Foreskin keratinocyte (primary cell): ENCODE measurements at places on chromosomes 3 and 15.

- DNase-seq, result peak; percentile 32
Observed at GRCh38 chr15:38474155-38474757, 20.3 kb downstream of the FAM98B start.

- no peak for DNase-seq
Observed at GRCh38 chr15:43126356-43126755, 7.0 kb upstream of the TMEM62 start.

GRCh38 chr3:69742391-69742790 is 3.1 kb downstream of the MITF start:
- DNase-seq, result no peak

DNA sequence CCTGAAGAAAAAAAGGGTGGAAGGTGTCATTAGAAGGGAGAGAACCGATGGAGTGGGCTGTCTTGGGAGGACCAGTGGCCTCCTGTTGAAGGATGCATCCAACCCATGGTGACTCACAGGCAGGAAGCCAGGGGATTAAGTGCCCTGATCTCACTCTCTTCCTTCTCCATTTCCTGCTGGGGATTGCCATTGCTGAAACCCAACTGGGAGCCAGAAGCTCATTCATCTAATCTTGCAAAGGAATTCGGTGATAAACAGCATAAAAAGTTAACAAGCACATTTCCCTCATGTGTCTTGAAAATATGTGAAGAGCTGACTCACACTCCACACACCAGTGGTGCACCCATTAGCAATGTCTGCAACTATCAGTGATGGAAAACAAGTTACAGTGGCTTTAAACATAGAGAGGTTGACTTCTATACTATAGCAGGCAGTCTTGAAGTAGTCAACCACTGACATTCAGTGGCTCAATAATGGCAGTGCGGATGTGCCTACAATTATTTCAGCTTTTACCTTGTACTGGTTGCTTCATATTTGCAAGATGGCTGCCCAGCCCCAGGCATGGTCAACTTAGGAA is 12.8 kb upstream of the CSRNP1 start:
- peak; percentile 95 for DNase-seq

DNA sequence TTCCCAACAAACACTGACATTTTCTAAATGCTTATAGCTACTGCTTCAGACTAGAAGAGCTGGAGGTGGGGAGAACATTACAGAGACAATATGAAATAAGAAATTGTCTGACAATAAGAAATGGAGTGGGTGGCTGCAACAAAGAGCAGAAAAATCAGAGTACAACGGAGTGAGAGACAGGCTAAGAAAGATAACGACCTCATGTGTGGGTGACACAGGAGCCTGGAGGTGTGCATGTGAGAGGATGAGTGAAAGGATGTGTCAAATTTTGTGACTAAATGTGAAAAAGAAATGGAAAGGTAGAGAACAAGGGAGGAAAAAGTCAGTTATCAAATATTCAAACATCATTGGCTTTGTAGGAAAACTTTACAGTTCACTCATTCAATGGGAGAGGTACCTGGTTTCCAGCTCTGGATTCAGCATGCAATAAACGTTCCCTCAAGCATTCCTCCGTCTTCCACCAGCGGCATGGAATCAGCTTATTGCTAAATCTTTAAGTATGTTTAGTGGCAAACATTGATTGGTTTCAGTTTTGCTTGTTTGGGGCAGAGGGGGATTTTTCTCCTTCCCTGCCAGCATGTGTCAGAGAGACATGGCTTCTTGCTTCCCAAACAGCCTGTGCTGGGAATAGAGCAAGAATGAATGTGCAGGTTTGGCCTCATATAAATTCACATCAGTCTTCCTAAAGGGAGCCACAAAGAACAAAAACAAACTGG is 103.8 kb upstream of the CHRM5 start:
- no peak for DNase-seq

DNA sequence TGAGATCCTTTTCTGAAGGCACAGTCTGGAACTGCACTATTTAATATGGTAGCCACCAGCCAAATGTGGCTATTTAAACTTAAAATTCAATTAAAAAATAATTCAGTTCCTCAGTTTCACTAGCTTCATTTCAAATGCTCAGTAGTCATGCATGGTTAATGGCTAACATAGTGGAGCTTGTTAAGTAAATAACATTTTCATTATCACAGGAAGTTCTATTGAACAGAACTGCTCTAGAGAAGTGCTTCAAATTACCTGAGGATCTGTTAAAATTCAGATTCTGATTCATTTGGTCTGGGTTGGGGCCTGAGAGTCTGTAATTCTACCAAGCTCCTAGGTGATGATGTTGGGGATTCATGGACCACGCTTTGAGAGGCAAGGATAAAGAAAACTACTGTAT is 109.6 kb upstream of the THRB start:
- DNase-seq, result no peak

DNA sequence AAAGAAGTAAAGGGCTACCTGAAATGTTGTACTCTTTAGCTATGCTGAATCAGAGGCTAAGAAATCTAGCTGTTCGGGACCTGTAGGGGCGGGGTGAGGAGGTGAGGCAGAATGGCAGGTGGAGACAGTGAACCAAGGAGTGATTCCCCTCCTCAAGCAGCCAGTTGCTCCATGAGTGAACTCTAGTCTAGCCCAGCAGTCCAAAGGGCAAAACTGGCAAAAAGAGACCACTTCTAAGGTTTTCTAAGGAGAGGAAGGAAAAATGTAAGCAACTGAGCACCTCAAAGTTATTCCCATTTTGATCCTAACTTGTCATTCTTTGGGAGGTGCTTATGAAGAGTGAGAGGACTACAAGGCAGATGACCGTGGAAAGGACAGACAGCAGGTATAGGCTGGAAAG is 19.3 kb upstream of the TOPAZ1 start:
- DNase-seq, result no peak

- peak; percentile 17 for DNase-seq
Observed at GRCh38 chr15:69893863-69894262, 203.9 kb downstream of the TLE3 start.

- no peak for DNase-seq
Observed at GRCh38 chr3:149316437-149316836, 17.0 kb downstream of the TM4SF18 start.

DNA sequence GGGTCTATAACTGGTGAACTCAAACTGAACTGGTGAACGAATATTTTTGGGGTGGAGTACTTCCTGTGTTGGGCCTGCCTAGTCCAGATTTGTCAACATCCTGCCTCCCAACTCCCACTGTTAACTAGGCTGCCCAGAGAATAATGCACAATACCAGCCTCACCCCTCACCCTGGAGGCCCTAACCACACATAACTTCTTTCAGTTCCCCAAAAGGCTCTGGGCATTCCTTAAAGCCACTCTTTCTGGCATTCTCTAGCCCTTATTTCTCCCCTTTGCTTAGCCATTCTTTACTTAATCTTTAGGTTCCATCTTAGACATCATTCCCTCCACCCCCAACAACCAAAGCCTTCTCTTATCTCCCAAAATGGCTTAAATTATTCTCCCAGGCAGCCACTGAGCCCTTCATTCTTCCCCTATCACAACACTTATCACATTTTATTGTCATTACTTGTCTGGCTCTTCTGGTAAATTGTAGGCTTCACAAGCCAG is 9.1 kb upstream of the SEC11A start:
- no peak for DNase-seq

DNA sequence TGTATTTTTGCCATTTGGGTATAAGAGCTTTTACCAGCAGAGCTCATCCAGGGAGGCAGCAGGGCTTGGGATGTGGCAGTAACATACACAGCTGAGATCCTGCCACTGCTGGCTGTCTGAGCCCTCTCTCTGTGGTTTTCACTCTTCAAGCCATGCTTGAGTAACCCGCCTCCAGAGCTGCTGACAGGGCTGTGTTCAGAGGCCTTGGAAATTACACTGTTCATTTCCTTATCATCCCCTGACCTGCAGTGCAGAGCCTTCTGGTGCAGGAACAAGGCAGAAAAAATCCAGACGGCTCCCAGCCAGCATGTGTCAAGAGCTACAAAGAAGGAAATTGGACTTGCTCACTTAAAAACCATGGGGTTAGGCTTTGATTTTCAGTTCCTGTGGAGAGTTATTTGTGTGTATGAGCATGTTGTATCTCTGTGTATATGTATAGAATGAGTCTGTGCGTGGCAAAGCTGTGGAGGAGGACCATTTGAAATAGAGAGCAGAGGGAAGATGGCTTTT is 47.0 kb downstream of the ZNF609 start:
- DNase-seq, result no peak

DNA sequence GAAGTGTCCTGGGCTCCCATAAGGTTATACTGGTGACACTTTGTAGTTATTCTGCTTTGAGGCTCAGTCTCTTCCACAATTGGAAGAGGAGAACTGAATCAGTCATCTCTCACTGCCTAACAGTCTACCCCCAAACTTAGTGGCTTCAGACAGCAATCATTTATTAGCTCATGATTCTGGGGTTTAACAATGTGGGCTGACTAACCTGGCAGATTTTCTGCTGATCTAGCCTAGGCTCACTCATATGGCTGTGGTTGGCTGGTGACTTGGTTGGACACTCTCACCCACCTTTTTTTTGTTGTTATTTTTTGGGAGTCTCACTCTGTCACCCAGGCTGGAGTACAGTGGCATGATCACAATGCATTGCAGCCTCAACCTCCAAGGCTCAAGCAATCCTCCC is 7.1 kb downstream of the GPD1L start:
- no peak for DNase-seq

DNA sequence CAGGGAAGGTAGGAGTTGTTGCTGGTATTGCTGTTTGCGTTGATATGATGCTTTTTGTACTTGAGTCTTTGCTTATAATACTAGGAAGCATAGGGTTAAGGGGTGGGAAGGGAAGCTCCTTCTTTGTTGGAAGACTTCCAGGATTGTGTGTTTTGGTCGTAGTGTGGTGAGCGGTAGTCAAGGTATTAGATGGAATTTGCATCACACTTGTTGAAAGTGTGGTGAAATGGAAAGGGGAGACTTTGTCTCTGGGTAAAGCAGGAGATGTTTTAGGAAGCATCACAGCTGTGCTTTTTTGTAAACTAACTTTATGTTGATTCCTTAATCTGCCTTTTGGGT is 14.9 kb downstream of the IGSF10 start:
- no peak for DNase-seq

- no peak for DNase-seq
Observed at GRCh38 chr3:177729956-177730681, 532.8 kb upstream of the TBL1XR1 start.

DNA sequence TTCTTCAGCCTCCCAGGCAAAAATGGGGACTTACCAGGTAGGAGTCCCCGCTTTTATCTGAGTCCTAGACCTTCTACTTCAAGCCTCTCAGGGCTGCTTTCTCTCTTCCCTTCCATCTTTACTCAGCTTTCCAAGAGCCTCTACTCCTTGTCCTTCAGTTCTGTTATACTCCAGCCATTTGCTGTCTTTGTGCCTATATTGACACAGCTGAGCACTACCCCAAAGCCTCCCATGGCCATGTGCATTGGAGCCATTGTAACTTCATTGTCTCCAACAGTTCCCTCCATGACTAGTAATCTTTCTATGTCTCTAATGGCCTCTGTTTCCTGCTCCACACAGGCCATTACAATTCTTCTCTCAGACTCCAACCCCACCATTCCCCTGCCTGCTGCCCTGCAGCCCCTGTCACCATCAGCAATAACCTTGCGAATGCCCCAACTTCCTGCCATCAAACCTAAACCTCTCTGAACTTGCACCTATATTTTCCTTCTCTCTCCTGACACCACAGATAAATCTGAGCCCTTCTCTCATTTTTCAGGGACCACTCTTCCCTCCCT is 77.9 kb upstream of the ADPGK start:
- DNase-seq, result no peak

GRCh38 chr3:66638717-66639116 is 137.9 kb upstream of the LRIG1 start:
- peak; percentile 16 for DNase-seq

- no peak for DNase-seq
Observed at GRCh38 chr15:80986487-80986886, 3.1 kb downstream of the MESD start.

GRCh38 chr3:49161808-49162530 is 4.2 kb downstream of the CCDC71 start:
- DNase-seq, result no peak

DNA sequence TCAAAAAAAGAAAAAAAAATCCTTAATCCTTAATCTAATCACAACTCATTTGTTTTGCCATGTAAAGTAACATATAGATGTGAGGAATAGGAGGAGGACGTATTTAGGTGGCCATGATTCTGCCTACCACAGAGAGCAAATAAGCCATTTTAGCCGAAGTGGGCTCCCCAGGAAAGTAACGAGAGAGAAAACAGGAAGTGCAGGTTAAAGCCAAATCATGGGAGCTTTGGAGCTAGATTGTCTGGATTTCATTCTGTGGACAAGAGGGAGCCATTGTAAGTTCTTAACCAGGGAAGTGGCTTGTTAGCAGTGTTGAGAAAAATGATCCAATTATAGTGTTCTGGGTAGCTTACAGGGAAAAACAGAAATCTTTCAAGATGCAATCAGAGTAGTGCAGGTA is 9.4 kb downstream of the TMOD2 start:
- no peak for DNase-seq

DNA sequence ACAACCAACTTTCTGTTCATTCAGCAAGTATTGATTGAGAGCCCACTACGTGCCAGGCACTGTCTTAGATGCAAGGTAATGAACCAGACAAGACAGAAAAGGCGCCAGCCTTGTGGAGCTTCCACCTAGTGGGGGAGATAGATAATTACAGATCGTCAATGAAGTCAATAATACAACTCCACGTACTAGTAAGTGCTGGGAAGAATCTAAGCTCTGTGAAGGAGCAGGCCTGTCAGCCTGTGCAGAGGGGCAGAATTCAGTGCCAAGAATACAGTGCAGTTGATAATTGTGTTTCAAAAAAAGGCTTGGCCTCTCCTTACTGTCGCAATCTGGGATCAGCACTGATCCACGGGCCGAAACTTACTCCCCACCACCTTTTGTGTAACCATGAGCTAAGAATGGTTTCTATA is 186.3 kb downstream of the FEZF2 start:
- no peak for DNase-seq

- no peak for DNase-seq
Observed at GRCh38 chr3:88732186-88732585, 375.2 kb upstream of the EPHA3 start.

DNA sequence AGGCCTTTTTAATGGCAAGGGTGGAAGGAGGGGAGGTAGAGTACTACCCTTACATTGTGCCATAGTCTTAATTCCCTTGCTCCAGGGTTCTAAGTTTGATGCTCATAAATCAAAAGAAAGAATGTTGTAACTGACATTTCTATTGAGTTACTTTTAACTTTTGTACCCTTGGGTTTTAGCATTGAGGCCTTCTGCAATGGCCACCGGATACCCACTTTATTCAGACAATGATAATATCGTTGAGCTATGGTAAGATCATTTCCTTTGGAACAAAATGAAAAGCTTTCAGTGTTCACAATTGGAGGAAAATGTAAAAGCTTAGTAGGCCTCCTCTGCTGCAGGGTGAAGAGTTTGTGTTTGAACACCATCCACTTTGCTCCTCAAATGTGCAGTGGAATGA is 16.8 kb downstream of the CGNL1 start:
- no peak for DNase-seq

- DNase-seq, result no peak
Observed at GRCh38 chr3:176562331-176562730, 635.0 kb downstream of the TBL1XR1 start.
